ENCODE measurements at places on chromosomes 11 and 22.

- H3K36me3 ChIP-seq = peaks cover 68% of the 10 kb centered on the region
- no peak overlapping the region for H3K4me3 ChIP-seq
- DNase-seq = no peak
- H3K27ac ChIP-seq = peak overlapping the region; percentile 79
- no peaks in the 10 kb centered on the region for H3K27me3 ChIP-seq
Measured at GRCh38 chr11:72985645-72986044, 156.5 kb downstream of the FCHSD2 start.

DNA sequence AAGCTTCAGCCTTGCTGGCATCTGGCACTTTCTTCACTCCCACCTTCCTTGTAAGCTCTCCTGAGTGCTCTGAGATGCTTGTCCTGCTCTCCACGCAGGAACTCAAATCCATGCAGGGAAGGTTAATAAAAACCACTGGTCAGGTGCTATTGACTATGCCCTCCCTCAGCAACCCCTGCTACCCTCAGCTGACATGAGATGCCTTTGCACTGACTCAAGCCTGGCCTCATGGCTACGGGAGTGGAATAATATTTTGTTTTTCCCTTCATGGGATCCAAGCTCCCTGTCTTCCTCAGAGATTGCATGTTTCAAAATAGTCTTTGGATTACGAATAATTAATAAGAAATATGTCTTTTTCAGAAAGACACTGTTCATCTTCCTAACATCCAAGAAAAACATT lies 31.7 kb upstream of the ABCC8 start:
- DNase-seq = no peak
- peaks cover 13% of the 10 kb centered on the region for H3K27me3 ChIP-seq
- H3K4me3 ChIP-seq = no peak overlapping the region
- no peak overlapping the region for H3K27ac ChIP-seq
- H3K36me3 ChIP-seq = no peaks in the 10 kb centered on the region
- no peaks in the 10 kb centered on the region for H3K4me1 ChIP-seq

GRCh38 chr22:24482575-24482974 lies 12.6 kb upstream of the UPB1 start:
- peaks cover 8% of the 10 kb centered on the region for H3K4me1 ChIP-seq
- no peak overlapping the region for H3K27ac ChIP-seq
- H3K36me3 ChIP-seq = no peaks in the 10 kb centered on the region

DNA sequence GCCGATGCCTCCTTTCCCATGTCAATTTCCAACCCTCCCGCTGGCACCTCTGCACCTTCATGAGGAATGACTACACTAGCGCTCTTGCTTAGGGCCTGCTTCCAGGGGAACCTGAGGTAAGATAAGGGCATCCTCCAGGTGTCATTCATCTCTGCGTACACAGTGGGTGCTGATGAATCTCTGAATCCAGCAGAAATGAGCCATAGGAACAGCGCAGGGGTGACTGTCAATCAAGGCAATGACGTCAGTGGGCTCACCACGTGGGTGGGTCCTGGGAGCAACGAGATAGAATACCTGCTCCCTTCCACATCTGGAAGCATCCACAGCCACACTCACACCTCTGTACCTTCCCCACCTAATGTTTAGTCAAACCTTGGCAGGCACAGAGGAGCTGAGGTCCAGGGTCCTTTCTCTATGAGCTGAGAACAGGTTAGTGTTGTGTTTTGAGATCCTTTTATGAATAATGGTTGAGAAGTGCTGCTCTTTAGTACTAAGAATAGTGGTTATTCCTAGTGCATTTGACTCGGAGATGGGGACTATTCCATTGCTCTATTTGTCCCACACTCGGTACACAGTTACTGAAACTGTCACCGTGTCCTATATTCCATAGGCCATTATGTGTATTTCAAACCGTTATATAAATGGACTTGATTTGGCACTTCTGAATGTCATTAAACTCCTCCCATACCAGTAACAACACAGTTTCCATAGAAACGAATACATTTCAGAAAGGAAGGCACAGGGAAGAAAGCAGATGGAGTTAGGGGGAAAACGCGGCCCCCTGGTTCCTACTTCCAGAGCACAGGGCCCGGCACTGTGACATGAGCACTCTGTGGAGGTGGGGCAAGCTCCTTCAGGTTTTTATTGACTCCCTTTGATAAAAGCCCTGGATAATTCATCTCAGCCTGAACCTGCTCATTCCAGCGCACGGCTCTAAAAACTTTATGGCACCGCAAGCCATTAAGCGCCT lies 193.4 kb downstream of the ST3GAL4 start:
- H3K36me3 ChIP-seq = no peaks in the 10 kb centered on the region
- H3K27ac ChIP-seq = no peak overlapping the region
- H3K4me1 ChIP-seq = no peaks in the 10 kb centered on the region
- H3K27me3 ChIP-seq = peaks cover 5% of the 10 kb centered on the region

DNA sequence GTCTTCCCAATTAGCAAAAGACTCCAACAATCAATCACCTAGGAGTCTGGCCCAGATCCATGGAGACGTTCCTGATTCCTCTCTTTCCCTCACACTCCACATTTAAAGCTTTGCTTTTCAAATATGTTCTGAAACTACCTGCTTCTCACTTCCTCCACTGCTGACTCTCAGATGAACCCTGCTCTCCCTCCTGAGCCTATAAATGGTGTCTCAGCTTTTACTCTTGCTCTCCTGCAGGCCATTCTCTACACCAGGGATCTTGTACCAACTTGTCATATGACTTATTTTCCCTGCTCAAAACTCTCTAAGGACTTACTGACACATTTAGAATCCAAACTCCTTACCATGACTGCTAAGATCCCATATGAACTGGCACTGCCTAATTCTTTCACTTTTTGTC lies 138.4 kb upstream of the DDI1 start:
- peaks cover 2% of the 10 kb centered on the region for H3K27me3 ChIP-seq
- H3K36me3 ChIP-seq = no peaks in the 10 kb centered on the region
- no peak for DNase-seq
- peaks cover 30% of the 10 kb centered on the region for H3K4me1 ChIP-seq

- no peaks in the 10 kb centered on the region for H3K27me3 ChIP-seq
- H3K4me1 ChIP-seq = peaks cover 11% of the 10 kb centered on the region
- H3K36me3 ChIP-seq = no peaks in the 10 kb centered on the region
- no peak for DNase-seq
- H3K27ac ChIP-seq = no peak overlapping the region
Measured at GRCh38 chr11:115256397-115257197, 247.6 kb downstream of the CADM1 start.

- peaks cover 10% of the 10 kb centered on the region for H3K4me1 ChIP-seq
- DNase-seq = no peak
- H3K27me3 ChIP-seq = peaks cover 10% of the 10 kb centered on the region
- no peak overlapping the region for H3K27ac ChIP-seq
- peak overlapping the region; percentile 59 for H3K4me3 ChIP-seq
- H3K36me3 ChIP-seq = no peaks in the 10 kb centered on the region
Measured at GRCh38 chr11:8809939-8810539, 101.0 kb upstream of the AKIP1 start.

DNA sequence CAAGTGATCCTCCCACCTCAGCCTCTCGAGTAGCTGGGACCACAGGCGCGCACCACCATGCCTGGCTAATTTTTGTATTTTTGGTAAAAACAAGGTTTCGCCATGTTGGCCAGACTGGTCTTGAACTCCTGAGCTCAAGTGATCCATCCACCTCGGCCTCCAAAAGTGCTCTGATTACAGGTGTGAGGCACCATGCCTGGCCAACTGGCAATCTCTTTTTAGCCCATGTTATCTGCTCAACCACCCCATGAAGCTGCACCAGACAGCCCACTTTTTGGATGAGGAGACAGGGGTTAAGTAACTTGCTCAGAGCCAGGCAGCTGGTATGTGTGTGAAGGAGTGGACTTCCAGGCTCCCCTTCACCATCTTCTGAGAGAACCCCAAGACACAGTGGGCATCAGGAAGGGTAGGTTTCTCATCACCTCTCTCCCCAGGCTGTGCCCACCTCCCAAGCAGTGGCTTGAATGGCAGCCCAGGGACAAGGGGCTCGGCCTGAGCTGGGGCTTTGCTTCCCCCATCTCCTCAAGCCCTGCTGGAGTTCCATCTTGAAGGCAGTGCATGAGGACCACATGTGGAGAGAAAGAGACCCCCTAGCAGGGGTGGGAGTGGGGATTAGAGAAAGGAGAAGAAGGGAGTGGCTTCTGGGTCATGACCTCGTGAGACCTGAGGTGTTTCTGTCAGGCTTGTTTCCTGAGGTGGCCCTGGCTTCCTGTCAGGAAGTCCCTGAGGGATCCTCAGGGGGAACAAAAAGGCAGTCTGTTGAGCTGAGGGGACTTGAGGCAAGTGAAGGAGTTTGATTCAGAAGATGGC lies 87.5 kb upstream of the PARVA start:
- peaks cover 3% of the 10 kb centered on the region for H3K27me3 ChIP-seq
- no peaks in the 10 kb centered on the region for H3K36me3 ChIP-seq
- DNase-seq = no peak
- no peak overlapping the region for H3K27ac ChIP-seq

DNA sequence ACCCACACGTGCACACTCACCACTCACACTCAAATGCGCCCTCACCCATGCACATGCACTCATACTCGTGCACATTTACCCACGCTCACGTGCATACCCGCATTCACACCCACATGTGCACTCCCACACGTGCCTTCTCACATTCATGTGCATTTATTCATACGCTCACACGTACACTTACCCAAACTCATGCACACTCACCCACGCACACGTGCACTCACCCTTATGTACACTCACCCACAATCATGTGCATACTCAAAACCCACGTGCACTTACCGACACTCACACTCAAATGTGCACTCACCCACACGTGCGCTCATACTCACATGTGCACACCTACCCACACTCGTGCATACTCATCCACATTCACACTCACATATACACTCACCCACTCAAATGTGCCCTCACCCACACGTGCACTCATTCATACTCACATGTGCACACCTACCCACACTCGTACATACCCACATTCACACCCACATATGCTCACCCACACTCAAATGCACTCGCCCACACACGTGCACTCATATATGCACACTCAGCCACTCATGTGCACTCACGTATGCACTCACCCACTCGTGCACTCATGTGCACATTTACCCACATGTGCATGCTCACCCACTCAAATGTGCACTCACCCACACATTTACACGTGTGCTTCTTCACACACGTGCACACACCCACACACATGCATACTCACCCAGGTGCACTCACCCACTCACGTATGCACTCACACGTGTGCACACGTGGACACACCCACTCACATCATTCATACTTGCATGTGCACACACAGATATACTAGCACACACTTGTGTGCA lies 84.4 kb downstream of the TRMU start:
- peaks cover 10% of the 10 kb centered on the region for H3K36me3 ChIP-seq
- peaks cover 12% of the 10 kb centered on the region for H3K4me1 ChIP-seq
- no peaks in the 10 kb centered on the region for H3K27me3 ChIP-seq
- DNase-seq = no peak

DNA sequence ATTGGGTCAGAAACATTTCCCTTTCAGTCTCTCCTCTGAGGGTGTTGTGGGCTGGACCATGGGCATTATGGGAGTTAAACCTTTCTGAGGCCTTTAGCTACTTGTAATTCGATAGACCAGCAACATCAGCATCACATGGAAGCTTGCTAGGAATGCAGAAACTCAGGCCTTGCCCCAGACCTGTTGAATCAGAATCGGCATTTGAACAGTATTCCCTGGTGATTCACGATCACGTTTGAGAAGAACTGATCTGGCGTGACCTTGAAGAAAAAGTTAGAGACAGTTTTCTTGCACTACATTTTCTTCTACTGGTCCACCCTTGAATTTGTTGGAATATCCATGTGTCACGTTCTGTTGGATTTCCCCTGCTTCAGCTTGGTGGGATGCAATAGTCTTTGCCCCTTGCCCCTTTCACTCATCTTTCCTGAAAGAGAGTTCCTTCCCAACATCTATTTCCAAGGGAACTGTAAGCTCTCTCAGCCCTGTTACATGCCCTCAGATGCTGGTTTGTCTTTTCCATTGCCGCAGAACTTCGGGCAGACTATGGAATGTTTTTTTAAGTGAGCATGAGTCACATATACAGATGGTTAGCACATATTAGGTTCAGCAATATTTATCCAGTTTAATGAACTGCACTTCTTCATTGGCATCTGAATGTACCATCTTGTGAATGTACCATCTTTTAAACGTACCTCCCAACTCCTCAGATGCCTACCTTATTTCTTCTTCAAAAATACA lies 23.9 kb downstream of the EHF start:
- DNase-seq = no peak
- H3K4me1 ChIP-seq = peaks cover 4% of the 10 kb centered on the region
- H3K27me3 ChIP-seq = no peaks in the 10 kb centered on the region
- H3K36me3 ChIP-seq = no peaks in the 10 kb centered on the region

DNA sequence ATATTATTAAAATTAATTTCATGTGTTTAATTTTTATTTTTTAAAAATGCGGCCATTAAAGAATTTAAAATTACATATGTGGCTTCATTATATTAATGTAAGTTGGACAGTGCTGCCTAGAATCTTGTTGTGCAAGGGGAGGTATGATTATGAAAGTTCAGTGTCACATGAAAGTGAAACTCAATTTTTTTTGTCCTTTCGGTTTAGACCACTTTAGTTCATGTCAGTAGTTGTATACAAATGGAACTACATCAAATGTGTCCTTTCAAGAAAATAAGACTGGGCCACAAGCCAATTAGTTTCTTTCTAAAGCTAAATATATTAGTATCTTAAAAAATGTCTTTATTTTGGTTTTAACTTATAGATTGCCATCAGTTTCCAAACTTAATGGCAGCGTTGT lies 35.7 kb downstream of the TBCEL start:
- no peaks in the 10 kb centered on the region for H3K4me1 ChIP-seq
- no peak overlapping the region for H3K4me3 ChIP-seq
- H3K27me3 ChIP-seq = no peaks in the 10 kb centered on the region
- H3K27ac ChIP-seq = no peak overlapping the region
- H3K36me3 ChIP-seq = peaks cover 54% of the 10 kb centered on the region
- DNase-seq = no peak

GRCh38 chr11:70552167-70553150 lies 154.1 kb downstream of the CTTN start:
- no peaks in the 10 kb centered on the region for H3K4me1 ChIP-seq
- H3K4me3 ChIP-seq = no peak overlapping the region
- no peak for DNase-seq
- no peaks in the 10 kb centered on the region for H3K36me3 ChIP-seq
- H3K27ac ChIP-seq = no peak overlapping the region

- H3K36me3 ChIP-seq = no peaks in the 10 kb centered on the region
- no peak overlapping the region for H3K4me3 ChIP-seq
- no peaks in the 10 kb centered on the region for H3K4me1 ChIP-seq
- DNase-seq = no peak
Measured at GRCh38 chr11:61930933-61931332, 13.6 kb upstream of the RAB3IL1 start.

DNA sequence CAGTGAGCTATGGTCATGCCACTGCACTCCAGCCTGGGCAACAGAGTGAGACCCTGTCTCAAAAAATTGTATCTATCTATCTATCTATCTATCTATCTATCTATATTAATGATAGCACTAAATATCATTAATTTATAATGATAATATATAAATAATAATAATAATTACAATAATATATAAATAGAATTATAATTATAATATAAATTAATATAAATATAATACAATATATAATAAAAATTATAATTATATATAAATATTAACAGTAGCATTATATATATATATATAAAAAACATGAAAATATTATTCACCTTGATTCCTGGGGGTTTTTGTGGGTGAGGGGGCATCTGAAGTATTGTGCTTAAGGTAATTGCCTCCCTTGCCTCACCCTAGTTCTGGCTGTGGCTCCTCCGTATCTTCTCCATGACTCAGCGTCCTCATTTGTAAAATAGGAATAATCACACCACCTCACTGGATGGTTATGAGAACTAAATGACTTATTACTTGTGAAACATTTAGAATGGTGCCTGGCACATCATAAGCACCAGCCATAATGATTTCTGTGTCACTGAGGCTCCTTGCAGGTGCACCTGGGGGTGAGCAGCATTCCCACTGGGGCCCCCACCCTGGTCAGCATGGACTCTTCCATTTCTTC lies 18.8 kb downstream of the RASD2 start:
- H3K27ac ChIP-seq = no peak overlapping the region
- DNase-seq = no peak
- H3K27me3 ChIP-seq = peaks cover 37% of the 10 kb centered on the region
- peaks cover 2% of the 10 kb centered on the region for H3K4me1 ChIP-seq
